ENCODE measurements at places on chromosomes 7 and 10.

- no peak for DNase-seq
Measured at GRCh38 chr7:80764132-80764531, 125.7 kb downstream of the CD36 start.

DNA sequence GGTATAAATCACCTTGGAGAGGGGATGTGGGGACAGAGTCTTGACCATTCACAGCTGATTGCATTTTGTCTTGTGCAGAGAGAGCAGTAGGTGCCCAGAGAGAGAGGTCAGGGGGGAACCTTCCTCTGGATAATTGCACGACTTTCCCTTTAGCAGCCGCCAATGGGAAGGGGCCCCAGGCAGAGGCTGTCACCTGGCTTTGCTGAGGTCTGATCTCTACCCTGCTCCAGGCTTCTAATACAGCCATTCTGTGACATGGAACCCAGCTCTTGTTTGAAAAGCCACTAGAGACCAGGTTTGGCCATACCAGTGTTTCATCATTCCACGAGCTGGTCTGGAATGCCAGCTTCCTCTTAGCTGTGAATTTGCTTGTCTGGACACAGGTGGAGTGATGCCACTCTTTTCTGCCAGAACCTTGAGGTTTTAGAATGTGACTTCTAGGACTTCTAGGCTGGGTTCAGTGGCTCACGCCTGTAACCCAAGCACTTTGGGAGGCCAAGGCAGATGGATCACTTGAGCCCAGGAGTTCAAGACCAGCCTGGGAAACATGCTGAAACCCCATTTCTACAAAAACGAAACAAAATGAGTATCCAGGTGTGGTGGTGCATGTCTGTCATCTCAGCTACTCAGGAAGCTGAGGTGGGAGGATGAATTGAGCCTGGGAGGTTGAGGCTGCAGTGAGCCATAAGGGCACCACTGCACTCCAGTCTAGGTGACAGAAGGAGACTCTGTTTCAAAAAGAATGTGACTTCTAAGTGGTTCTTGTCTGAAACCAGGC, 159.9 kb downstream of the CAMK1D start:
- DNase-seq, result no peak

DNA sequence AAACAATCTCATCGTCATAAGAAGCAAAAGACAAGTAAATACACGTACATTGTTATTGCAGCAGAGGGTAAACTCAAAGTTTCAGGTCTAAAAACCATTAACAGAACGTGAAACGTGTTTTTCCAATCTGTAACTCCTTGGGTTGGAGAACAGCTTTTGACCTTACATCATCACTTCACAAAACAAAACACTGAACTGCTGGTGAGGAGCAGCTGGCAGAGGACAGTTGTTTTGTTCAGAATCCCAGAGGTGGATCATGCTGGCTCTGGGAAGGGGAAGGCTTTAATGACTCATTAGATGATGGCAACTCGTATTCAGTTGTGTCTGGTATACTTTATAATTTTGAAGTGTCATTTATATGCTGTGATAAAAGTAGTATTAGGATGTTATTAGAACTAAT, 923.0 kb upstream of the CELF2 start:
- DNase-seq, result no peak

GRCh38 chr7:35185908-35186731, 67.8 kb downstream of the TBX20 start:
- peak; percentile 87 for DNase-seq

DNA sequence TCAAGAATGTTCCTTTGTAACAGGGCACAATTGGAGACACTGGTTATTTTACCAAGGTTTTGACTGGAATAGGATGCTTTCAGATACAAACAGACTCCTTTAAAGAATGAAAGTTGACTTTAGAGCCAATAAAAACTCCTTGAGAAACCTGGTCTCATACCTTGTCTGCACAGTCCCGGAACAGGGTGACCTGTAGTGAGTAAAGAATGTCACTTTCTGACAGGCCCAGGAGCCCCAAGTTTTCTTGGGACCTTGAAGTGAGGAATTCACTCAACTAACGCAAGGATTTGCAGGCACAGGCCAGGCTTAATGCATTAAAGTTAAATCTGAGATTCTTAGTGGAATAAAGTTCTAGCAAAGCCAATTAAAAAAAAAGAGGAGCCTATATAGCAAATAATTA, 11.5 kb upstream of the GARS1 start:
- DNase-seq, result no peak

DNA sequence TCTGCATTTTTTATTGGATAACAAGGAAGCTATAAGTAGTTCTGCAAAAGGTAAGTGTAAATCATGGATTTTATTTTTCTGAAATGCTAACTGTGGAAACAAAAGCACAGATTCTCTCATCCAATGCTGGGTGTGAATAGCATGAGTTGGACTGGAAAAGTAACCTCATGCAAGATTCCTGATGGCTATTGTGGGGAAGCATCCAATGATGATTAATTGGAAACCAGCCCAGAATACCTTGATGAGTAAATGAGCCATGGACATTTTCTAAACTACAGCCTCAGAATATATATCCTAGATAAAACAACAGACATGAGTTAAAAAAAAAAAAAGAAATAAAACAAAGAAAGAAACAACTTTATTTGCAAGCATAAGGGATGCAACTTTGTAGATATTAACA, 934.6 kb downstream of the CCSER2 start:
- DNase-seq, result no peak

GRCh38 chr7:90613088-90613498, 17.0 kb downstream of the CDK14 start:
- DNase-seq, result no peak
